ENCODE measurements at places on chromosomes 4 and X.

- no peak for DNase-seq
These were observed 126.1 kb downstream of the MAD2L1 start for GRCh38 chr4:119940557-119940956.

- no peak for DNase-seq
These were observed 270.6 kb upstream of the GK2 start for GRCh38 chr4:79678472-79679202.

DNA sequence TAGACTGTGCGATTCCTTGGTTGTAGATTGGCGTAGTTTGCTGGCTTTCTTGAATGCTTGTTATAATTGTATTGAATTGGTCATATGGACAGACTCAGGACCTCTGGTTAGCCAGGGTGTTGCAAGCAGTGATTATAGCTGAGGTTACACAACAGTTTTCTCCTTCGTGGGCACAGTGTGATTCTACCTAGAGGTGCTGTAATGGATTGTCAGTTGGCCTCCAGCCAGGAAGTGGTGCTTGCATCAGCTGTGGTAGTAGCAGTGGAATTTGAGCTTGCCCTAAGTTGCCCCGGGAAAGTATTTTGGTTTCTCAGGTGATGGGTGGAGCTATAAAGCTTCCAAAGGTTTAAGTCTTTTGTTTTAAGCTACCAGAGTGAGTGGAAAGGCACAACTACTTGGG is 23.1 kb upstream of the GABRG1 start:
- no peak for DNase-seq

DNA sequence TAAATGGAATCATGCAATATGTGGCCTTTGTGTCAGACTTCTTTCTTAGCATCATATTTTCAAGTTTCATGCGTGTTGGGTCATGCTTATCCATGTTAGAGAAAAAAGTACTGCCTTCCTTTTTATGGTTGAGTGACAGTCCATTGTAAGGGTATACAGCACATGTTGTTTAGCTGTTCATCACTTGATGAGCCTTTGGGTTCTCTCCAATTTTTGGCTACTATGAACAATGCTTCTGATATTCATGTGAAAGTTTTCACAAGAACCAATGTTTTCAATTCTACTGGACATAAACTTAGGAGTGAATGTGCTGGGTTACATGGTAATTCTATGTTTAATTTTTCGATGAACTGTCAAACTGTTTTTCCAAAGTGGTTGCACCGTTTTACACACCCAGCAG is 28.1 kb upstream of the LNX1 start:
- no peak for DNase-seq

DNA sequence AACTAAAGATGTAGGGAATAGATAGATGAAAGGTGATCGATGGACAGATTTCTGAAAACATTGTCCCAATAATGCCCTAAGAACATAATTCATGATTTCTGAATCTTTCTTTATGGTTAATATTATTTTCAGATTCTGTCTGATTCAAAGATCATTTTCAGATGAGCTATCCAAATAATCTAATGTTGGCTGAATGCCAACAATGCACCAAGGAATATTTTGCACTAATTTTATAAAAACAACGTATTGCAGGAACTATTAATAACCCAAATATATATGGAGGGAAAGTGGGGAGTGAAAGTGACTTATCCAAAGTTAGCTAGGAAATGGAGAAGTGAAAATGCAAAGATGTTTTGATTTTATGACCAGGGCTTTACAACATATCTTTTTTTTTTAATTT is 1675.5 kb downstream of the STIM2 start:
- no peak for DNase-seq

DNA sequence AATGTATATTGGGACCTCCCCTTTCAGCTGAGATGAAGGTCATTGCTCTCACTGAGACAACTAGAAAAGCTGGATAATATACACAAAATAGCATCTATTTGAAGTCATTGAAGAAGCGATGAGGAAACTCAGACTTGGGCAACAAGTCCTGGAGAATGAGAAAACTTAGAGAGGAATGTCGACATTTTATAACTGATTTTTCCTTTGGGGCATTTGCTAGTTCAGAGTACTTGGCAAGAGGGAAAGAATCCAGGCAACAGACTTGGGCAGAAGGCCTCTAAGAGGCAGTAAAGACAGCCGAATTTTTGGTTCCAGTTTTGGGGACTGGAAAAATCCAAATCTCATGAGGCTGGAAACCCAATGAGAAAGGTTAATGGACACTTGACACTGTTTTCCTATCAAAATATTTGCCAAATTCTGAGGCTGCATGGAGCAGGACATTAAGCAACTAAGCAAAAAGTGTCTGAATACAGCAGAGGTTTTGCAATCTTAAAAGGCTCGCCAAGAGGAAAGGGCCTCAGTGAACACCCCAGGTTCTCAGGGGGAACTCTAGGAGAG is 21.0 kb upstream of the ANXA5 start:
- no peak for DNase-seq

Data from NCI-H1436 treated with DMSO at 0.1 percent for 48 hours (cell line).